ENCODE measurements at places on chromosomes 12 and 14.
A peak's percentile ranks its signal among the peaks of the same experiment; 100 is the strongest.

GRCh38 chr12:56157201-56158028, 744 bp upstream of the MYL6 start:
- peak; percentile 51 for DNase-seq

- DNase-seq = no peak
Measured at GRCh38 chr12:90977224-90977623, 22.2 kb upstream of the CCER1 start.

DNA sequence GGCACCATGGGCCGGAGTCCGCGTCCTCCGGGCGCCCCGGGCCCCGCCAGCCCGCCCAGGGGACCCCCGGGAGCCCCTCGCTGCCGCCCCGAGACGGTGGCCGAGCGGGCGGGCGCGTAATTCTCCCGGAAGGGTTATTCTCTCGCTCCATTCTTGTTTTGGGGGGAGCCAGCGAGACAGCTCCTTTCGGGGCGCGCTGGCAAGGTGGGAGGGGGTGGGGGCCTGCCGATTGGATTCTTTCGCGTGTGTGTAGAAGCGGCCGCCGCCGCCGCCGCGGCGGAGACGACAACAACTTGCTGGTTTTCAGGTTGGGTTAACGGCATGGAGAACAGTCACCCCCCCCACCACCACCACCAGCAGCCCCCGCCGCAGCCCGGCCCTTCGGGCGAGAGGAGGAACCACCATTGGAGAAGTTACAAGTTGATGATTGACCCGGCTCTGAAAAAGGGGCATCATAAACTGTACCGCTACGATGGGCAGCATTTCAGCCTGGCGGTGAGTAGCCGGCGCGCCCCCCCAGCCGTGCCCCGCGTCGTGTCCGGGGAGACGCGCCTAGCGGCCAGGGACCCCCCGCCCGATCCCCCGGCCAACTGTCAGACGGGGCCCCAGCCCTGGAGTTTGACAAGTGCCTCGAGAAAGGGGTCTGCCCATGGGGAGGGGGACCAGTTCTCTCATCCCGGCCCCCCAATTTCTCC, 755 bp downstream of the SETD1B start:
- DNase-seq = no peak

GRCh38 chr12:79776111-79776510, 85.3 kb upstream of the PAWR start:
- DNase-seq = no peak

Measured in pons (tissue), 1 donor.